Osteocyte (in vitro differentiated cells): ENCODE measurements at places on chromosomes 5 and 9.

DNA sequence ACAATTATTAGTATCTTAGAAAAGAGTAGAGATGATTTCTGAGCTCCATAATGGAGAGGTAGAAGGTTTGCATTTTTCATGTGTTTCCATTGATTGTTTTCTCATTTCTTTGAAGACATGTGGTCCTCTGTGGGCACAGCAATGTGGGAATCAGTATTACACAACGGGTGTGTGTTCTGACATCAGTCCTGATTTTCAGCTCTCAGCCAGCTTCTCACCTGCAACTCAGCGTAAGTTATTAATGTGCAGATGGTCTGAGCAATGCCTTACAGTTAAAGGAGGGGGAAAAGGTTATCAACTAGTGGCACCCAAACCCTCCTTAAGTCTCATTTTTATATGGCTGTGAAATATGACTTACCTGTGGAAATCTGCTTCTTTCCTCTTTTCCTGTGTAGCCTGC is 59.1 kb downstream of the ITGA2 start:
- H3K4me3 ChIP-seq, result no peak overlapping the region
- H3K4me1 ChIP-seq, result no peaks in the 10 kb centered on the region
- no peaks in the 10 kb centered on the region for H3K36me3 ChIP-seq
- DNase-seq, result no peak
- no peak overlapping the region for H3K27ac ChIP-seq

GRCh38 chr5:147453875-147454814 is 55.7 kb downstream of the DPYSL3 start:
- no peaks in the 10 kb centered on the region for H3K27me3 ChIP-seq
- H3K4me1 ChIP-seq, result peaks cover 54% of the 10 kb centered on the region
- peak overlapping the region; percentile 97 for H3K27ac ChIP-seq
- H3K36me3 ChIP-seq, result no peaks in the 10 kb centered on the region

GRCh38 chr9:112348257-112349007 is 15.0 kb upstream of the PTBP3 start:
- H3K27ac ChIP-seq, result peak overlapping the region; percentile 52
- no peaks in the 10 kb centered on the region for H3K36me3 ChIP-seq
- H3K4me1 ChIP-seq, result peaks cover 4% of the 10 kb centered on the region
- peak overlapping the region; percentile 74 for H3K4me3 ChIP-seq
- H3K27me3 ChIP-seq, result no peaks in the 10 kb centered on the region

GRCh38 chr9:13744261-13744901 is 464.9 kb upstream of the MPDZ start:
- no peaks in the 10 kb centered on the region for H3K36me3 ChIP-seq
- no peak for DNase-seq
- no peak overlapping the region for H3K27ac ChIP-seq
- H3K4me1 ChIP-seq, result peaks cover 2% of the 10 kb centered on the region

- H3K27me3 ChIP-seq, result no peaks in the 10 kb centered on the region
- DNase-seq, result no peak
- H3K27ac ChIP-seq, result peak overlapping the region; percentile 10
- peaks cover 37% of the 10 kb centered on the region for H3K4me1 ChIP-seq
Measured at GRCh38 chr9:133349965-133350616, 2.1 kb downstream of the RPL7A start.
